Activated CD4-positive, alpha-beta T cell treated with anti-CD3 and anti-CD28 coated beads, Interleukin-2, amount 10 ng/mL, durations not matched to agents 7 days and 5 days (primary cell): ENCODE measurements at places on chromosomes 12 and 14.

GRCh38 chr12:26691234-26691970, 141.6 kb downstream of the ITPR2 start:
- DNase-seq, result no peak

- no peak for DNase-seq
Measured at GRCh38 chr12:49014547-49014946, 4.0 kb downstream of the PRKAG1 start.

- no peak for DNase-seq
Measured at GRCh38 chr12:6912164-6912935, 2.0 kb upstream of the ENO2 start.

GRCh38 chr14:72471346-72471745, 422.6 kb downstream of the DPF3 start:
- no peak for DNase-seq

DNA sequence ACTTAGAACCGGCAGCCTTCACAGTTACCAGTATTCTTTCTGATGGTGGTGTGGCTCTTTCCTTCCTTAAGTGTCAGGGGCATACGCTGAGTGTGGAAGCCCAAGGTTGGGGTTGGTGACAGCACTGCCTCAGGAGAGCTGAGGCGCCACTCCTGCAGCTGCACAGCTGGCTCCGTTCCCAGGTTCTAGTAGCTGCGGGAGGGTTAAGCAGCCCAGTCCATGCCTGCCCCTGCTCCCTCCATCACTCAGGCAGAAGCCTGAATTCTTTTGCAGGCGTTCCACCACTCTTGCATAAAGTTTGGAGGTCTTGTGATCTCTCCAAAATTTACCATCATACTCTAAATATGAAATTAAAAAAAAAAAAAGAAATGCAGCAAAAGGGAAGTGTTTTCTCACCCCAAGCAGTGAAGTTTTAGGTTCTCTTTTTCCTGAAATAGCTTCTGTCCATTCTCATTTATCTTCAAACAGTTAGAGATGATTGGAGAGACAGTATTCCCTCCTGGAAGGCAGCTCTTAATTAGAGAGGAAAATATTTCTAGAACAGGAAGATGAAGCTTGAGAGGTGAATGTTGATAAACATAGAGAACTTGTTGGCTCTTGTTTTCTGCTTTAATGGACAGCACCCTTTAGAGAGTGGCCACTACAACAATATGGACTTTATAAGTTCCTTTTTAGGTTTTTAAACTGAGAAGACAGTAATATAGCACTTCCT, 136.1 kb downstream of the FGD4 start:
- DNase-seq, result no peak

GRCh38 chr12:46004715-46005114, 14.3 kb upstream of the SCAF11 start:
- DNase-seq, result no peak

DNA sequence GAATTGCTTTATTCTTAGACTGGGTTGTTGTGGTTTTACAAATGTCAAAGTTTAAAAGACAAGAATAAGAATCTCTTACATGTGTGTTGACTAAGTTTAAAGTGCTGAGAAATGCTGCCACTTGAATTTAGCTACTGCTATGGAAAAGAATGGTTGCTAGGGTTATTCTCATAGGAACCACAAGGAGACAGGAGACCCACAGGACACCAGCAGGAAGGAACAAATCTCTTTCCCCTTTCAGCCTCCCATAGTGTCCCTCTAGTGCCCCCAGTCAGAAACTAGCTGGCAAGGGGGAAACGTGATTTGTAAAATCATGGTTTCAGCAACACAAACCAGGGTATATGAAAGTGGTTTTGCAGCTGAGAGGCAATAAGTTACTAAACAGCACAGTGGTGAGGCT, 102.7 kb downstream of the ST8SIA1 start:
- no peak for DNase-seq

- DNase-seq, result no peak
Measured at GRCh38 chr14:77542421-77543239, 44.0 kb upstream of the ISM2 start.

GRCh38 chr14:62077676-62078261, 315.5 kb downstream of the SNAPC1 start:
- DNase-seq, result peak; percentile 19

DNA sequence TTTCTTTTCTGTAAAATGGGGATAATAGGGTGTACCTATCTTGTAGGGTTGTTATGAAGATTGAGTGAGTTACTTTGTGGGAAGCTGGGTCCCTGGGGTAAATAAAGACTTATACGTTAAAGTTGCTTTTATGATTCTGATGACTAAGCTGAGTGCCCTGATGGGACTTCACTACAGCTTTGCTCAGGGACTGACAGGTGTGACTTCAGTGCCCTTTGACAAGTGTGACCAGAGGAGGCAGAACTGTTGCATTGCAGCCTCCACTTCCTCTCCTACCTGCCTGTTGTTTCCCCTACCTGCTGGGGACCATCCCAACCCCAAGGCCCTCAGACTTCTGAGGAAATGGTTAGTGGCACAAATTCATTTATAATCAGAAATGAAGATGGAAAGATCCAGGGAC, 119.3 kb downstream of the TSPAN9 start:
- DNase-seq, result no peak

DNA sequence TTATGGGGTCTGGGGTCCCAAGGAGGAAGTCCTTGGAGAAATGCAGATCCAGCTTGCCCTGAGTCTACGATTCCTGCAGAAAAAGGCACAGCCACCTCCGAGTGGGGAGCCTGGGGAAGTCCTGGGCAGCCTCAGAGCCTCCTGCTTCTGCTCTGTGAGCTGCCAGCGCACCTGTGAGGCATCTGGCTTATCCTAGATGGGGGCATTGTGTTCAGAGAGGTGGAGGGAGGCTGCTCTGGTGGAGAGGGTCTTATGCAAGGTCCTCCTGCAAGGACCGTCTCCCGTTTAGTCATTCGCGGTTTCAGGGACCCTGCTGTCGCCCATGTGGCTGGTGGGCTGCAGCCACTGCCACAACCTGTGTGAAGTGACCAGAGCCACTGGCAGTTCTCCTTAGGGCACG, 53.0 kb upstream of the PRMT8 start:
- no peak for DNase-seq

DNA sequence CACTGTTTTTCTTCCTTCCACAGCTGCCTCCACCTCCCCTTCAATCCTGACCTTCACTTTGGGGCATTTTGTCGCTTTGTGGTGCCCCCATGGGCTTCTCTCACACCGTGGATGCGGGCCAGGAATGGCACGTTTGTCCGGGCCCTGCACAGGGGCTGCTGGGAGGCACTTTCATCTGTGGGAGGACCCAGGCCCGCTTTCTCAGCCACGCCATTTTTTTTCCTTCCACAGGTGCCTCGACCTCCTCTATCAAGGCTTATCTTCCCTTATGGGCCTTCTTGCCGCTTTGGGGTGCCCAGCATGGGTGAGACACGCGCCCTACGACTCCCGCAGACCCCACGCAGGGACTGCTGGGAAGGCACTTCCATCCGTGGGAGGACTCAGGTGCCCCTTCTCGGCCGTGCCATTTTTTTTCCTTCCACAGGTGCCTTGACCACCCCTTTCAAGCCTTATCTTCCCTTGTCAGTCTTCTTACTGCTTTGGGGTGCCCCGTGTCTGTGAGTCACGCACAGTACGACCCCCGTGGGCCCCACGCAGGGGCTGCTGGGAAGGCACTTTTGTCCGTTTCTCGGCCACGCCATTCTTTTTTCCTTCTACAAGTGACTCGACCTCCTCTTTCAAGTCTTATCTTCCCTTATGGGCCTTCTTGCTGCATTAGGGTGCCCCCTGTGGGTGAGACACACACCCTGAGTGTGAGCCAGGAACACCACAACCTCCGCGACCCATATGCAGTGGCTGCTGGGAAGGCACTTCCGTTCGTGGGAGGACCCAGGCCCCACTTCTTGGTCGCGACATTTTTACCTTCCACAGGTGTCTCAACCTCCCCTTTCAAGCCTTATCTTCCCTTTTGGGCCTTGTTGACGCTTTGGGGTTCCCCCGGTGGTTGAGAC, 270.7 kb downstream of the ALG10 start:
- DNase-seq, result no peak

GRCh38 chr12:54598970-54599369, 10.5 kb upstream of the PPP1R1A start:
- DNase-seq, result no peak

GRCh38 chr14:22898302-22899090, 15.5 kb downstream of the REM2 start:
- DNase-seq, result no peak
